ENCODE measurements at places on chromosomes 2 and 18.

GRCh38 chr2:197011801-197012641 lies 85.5 kb upstream of the PGAP1 start:
- DNase-seq = peak; percentile 43

DNA sequence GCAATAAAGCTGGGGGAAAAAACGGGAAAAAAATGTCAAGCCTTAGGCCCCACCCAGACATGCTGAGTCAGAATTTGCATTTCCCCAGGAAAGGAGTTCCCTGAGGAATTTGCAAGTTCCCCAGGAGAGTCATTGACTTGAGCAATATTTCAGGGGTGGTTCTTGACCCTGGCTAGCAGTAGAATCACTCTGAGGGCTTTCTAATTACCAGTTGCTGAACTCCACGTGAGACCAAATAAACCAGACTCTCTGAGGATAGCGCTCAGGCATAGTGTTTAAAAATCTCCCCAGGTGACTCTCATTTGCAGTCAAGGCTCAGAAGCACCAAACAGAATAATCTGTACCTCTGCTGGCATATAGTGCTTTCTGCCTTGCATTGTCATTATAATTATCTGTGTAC lies 48.7 kb downstream of the C1QL2 start:
- no peak for DNase-seq

GRCh38 chr2:131094463-131095281 lies 1.4 kb upstream of the FAM168B start:
- peak; percentile 11 for DNase-seq

GRCh38 chr2:46776687-46777327 lies 138.8 kb downstream of the MCFD2 start:
- DNase-seq = peak; percentile 64

DNA sequence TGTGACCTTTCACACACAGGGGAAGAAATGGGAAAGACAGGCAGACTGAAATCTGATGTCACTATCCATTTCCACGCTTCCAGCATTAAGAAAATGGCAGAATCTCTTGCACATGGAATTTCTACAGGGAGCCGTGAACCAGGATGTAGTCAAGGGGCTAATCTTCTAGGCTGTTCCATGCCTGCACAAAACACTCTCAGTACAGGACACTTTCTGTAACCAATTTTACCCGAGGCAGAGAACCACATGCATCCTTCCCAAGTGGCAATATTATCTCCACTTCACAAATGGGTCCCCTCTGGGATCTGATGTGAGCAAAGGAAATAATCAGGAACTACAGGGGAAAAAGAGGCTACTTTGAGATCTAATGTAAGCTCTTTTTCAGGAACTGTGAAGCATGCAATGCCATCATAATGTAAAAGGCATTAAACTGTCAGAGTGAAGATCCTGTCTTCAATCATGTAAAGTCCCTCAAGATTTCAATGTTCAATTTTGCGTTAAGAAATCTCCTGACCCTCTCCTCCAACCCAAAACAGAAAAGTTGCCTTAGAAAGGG lies 236.9 kb downstream of the RBM43 start:
- DNase-seq = no peak

DNA sequence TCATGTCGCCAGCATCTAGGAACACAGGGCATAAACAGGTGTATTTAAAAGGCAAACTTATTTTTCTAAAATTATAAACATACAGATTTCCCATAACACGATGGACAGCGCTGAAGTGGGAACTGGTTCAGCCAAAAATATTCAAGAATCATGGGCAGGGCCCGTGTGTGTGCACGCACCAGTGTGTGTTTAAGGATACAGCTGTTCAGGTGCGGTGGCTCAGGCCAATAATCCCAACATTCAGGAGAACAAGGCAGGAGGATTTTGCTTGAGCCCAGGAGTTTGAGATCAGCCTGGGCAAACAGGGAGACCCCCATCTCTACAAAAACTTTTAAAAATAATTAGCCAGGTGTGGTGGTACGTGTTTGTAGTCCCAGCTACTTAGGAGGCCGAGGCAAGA lies 288.6 kb upstream of the HDAC4 start:
- DNase-seq = no peak

- no peak for DNase-seq
Measured at GRCh38 chr18:76273036-76273545, 222.0 kb downstream of the ZNF516 start.

- DNase-seq = peak; percentile 80
Measured at GRCh38 chr2:86249579-86250391, 50.5 kb downstream of the MRPL35 start.

DNA sequence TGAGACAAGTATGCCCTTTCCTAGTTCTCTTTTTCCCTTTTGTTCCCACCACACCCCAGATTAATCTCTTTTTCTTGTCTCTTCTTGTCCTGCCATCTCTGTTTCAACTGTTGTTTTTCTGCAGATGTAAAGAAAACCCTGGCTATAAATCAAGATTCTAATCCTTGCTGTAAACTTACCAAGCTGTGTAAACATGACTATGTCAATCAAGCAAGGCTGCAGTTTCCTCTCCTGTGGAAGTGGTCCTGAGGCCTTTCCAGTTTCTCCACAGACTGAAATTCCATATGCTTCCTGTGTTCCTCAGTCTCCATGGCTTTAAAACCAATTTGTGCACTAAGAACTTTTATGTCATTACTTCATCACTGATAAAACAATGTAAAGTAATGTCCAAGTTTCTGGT lies 288.8 kb upstream of the PIK3C3 start:
- DNase-seq = peak; percentile 64

GRCh38 chr2:116911540-116911939 lies 903.0 kb upstream of the DDX18 start:
- DNase-seq = no peak

GRCh38 chr2:241752689-241753276 lies 18.4 kb downstream of the D2HGDH start:
- no peak for DNase-seq

DNA sequence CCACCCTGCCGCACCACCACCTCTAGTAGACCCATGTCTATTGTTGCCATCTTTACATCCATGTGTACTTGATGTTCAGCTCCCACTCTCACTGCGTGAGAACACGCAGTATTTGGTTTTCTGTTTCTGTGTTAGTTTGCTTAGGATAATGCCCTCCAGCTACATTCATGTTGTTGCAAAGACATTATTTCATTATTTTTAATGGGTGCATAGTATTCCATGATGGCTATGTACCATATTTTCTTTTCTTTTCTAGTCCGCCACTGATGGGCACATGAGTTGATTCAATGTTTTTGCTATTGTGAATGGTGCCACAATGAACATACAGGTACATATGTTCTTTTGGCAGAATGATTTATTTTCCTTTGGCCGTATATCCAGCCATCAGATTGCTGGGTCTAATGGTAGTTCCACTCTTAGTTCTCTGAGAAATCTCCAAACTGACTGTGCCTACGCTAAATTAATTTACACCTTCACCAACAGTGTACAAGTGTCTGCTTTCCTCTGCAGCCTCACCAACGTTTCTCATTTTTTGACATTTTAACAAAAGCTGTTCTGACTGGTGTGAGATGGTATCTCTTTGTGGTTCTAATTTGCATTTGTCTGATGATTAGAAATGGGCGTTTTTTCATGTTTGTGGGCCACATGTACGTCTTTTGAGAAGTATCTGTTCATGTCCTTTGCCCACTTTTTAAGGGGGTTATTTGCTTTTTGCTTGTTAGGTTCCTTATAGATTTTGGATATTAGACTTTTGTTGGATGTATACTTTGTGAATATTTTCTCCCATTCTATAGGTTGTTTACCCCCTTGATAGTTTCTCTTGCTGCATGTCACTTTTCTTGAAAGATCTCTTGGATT lies 10.5 kb upstream of the ZNF513 start:
- no peak for DNase-seq

GRCh38 chr2:101830555-101830954 lies 133.0 kb downstream of the MAP4K4 start:
- DNase-seq = no peak

DNA sequence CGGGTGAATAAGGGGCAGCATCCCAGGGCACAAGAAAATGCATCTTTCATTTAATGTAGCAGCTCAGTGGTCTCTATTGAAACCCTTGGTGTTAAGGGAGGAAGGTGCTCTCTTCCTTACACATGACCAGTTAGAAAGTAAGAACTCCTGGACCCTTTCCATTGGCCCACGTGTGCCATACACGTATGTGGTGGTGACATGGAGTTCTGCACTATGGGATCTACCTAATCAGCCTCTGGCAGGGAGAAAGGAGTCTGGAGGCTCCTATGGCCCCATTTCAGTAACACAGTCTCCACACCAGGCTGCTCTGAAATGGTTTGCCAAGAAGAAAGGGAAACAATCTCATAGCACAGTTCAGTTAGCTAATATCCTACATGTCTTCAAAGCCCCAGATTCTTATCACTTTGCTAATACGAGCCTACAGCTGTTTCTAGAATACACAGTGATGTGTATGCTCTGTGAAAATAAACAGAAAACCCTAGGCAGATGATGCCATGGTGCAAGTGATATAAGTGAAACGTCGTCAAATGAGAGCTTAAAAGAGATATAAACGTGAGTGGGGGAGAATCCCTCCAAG lies 7.0 kb downstream of the EFEMP1 start:
- DNase-seq = no peak

GRCh38 chr2:150548527-150548926 lies 61.1 kb upstream of the RND3 start:
- peak; percentile 35 for DNase-seq

- no peak for DNase-seq
Measured at GRCh38 chr2:127411653-127412369, 6.4 kb upstream of the PROC start.

DNA sequence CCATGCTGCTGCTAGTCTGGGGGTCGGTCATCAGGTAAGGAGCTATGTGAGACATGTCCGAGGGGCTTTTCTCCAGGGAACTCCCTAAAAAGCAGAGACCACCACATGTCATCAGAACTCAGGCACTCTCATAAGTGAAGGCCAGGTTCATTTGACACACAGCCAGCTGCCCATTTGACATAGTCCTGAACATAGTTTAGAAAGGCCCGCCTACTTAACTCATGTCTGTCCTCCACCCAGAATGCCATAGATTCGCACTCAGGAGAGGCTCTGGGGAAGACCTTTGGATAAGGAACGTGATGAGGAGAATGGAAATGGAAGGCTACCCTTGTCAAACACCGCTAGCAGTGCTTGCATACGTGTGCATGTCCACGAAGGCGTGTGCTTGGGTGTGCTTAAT lies 157.2 kb downstream of the PTGR3 start:
- DNase-seq = no peak

DNA sequence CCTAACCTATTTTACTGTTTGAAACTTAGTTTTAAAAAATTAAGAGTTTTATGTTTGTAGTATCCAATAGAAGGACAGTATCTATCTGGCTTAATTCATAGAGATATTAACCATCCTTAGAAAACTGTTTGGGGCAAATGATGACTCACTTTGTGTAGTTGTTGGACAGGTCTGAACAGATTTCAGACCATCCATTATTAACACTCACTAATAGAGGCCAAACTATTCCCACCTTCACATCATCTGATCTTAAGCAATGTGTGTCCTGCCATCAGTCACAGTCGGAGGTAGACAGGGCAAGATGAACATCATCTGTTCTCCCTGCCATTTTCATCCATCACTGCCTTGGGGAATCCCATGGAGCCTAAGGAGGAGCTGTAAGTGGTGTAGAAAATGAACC lies 164.6 kb upstream of the DCC start:
- no peak for DNase-seq

DNA sequence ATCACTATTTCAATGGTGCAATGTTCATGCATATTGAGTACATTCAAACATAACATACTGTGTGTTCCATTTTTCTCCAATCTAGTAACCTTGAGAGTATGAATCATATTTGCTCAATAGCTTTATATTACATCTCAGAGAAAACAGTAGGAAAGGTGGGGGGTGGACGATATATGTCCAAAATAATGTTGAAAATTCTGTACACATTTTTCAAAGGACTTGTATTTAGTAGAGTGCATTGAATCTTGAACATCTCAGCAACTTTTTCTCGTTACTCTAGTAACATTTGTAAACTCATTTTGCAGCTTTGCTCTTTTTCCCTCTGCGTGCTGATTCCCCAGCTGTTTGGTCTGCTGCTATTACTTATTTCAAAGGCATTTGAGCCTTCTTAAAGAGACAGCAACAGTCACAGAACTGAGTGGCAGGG lies 1487.0 kb downstream of the LRP1B start:
- no peak for DNase-seq

- DNase-seq = no peak
Measured at GRCh38 chr2:55519938-55520885, 694 bp downstream of the CFAP36 start.

DNA sequence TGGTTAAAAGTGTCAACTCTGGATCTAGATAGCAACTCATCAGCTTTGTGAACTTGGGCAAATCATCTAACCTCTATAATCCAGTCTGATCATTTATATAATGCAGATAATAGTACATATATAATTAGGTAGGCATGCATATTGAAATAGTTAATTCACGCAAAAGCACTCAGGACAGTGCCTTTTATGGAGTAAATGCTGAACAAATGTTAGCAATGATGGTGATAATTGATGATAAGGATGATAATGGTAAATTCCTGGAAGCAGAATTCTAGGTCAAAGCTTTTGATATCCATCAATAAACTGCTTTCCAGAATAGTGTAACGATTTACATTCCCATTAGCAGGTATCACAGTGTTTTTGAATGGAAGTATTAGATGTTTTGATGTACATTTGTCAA lies 59.7 kb upstream of the CYP26B1 start:
- DNase-seq = no peak

DNA sequence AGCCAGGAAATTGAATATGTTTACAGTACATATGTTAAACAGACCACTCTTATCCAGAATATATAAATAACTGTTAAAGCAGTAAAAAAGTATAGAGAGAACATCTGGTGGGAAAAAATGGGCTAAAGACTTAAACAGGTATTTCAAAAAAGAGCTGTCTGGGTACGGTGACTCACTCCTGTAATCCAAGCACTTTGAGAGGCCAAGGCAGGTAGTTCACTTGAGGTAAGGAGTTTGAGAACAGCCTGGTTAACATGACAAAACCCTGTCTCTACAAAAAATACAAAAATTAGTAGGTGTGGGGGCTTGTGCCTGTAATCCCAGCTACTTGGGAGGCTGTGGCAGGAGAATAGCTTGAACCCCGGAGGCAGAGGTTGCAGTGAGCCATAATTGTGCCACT lies 171.4 kb upstream of the FSIP2 start:
- no peak for DNase-seq

DNA sequence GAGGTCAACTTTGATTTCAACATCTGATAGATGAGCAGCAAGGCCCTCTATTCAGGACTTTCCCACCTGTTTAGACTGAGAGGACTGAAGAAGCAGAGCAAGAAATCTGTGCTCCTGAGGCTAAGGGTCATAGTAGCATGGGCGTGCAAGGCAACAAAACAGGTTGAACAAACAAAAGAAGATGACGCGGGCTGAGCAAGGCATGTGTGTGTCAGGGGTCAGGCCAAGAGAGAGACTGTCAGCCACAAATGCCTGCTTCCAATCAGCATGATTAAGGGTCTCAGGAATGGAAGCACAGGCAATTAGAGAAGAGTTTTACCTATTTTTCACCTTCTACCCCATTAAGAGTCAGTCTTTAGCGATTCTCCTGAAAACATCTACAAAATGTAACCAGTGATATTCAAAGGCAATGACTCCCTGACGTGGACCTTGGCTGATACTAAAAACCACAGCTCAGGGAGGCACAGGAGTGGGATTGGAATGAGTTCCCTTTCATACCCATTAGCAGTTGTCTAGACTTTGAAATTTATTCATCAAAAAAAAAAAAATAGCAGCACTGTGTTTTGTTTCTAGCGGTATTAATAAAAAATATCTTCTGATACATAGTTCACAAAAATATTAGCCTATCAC lies 81.9 kb downstream of the DYNAP start:
- DNase-seq = no peak

- no peak for DNase-seq
Measured at GRCh38 chr2:190607014-190607597, 41.8 kb upstream of the NAB1 start.
